ENCODE measurements at places on chromosomes 4 and X.

GRCh38 chr4:2300431-2301224 lies 38.7 kb upstream of the MXD4 start:
- no peak for DNase-seq

DNA sequence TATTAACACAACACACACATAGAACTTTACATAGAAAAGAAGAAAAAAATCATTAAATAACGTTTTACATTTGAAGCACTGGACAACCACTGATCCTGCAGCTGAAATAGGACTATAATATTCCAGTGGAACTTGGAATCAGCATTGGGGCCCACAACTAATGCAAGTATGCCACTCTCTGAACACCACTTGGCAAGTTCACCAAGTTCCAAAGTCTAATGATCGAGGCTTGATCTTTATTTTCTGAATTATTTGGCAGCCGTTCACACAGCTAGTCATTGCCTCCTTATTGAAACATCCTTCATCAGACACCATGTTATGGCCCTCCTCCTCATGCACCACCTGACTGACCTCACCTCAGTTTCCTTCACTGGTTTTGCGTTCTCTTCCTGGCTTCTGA lies 107.6 kb downstream of the DCHS2 start:
- DNase-seq = no peak

DNA sequence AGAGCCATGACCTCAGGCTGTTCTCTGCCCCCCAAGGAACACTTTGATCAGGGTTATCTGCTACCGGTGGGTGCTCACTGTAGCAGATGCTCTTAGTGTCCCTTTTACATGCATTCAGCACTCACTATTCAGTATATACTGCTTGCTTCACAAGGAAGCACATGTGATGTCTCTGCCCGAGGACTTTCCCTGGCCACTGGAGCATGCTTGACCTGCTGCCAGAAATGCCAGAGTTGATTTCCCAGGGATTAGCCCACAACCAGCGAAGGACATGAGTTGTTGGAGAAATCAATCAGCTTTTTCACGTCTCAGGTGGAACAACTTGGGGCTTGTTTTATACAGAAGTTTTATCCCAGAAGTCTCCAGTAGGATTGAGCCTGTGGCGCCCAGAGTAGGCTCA lies 51.2 kb upstream of the RPS6KA3 start:
- DNase-seq = no peak

GRCh38 chrX:48617542-48618340 lies 20.4 kb downstream of the WDR13 start:
- no peak for DNase-seq

GRCh38 chr4:81120055-81120454 lies 89.5 kb downstream of the BMP3 start:
- no peak for DNase-seq

DNA sequence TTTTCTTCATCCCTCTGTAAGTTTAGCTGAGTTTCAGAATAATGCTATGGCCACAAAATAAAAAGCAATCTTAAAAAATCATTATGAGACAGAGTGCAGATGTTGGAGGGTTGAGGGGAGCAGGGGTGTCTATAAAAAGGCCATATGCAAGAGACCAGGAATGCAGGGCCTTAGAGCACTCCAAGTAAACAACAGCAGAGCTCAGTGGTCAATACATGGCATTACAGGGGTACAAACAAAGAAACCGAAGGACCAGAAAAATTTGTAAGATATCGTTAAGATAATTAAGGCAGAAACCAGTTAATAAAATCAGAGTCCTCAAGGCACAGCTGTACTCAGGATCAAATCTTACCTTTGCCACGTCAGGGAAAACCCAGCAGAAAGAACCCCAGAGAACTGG lies 28.4 kb upstream of the NDST3 start:
- DNase-seq = no peak

DNA sequence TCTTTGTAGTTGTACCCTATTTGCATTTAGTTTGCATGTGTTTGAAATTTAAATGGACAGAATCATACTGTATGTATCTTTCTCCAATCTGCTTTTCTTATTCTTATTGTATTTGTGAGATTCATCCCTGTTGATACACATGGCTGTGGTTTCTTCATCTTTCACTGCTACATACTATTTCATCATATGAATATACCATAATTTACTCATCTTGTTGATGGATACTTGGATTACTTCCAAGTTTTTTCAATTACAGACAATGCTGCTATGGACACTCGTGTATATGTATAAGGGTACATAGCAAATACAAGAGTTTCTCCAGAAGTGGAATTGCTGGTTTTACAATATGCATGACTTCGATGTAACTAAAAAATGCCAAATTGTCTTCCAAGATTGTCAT lies 11.8 kb upstream of the KLHL8 start:
- no peak for DNase-seq

DNA sequence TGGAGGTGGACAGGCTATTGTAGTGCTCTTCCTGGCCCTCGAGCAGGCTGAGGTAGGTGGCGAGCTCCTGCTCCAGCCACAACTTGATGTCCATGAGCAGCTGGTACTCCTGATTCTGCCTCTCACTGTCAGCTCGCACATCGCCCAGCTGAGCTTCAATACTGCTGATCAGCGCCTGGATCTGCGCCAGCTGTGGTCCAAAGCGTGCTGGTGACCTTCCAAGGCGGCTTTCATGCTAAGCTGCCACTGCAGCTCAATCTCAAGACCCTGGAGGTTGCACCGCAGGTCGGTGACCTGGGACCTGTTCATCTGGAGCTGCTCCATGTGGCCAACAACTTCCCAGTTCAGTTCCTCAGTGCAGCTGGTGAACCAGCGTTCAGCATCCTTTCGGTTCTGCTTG lies 31.2 kb downstream of the LRIT3 start:
- DNase-seq = no peak

GRCh38 chrX:39162322-39162735 lies 361.1 kb downstream of the MID1IP1 start:
- peak; percentile 57 for DNase-seq

DNA sequence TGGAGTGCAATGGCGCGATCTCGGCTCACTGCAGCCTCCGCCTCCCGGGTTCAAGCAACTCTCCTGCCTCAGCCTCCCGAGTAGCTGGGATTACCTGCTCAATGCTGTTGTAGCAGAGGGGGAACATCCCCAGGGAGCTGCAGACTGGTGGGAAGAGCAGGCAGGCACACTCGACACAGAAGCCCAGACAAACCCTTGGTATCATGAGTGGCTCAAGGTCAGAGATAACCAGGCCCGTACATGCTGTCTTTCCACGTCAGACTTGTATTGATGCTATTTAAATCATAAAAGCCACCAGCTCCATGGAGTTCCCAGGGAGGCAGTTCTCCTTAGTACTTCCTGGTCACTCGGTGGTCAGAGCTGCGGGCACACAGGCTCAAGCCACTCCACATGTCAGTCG lies 33.2 kb downstream of the TRIML2 start:
- DNase-seq = no peak

DNA sequence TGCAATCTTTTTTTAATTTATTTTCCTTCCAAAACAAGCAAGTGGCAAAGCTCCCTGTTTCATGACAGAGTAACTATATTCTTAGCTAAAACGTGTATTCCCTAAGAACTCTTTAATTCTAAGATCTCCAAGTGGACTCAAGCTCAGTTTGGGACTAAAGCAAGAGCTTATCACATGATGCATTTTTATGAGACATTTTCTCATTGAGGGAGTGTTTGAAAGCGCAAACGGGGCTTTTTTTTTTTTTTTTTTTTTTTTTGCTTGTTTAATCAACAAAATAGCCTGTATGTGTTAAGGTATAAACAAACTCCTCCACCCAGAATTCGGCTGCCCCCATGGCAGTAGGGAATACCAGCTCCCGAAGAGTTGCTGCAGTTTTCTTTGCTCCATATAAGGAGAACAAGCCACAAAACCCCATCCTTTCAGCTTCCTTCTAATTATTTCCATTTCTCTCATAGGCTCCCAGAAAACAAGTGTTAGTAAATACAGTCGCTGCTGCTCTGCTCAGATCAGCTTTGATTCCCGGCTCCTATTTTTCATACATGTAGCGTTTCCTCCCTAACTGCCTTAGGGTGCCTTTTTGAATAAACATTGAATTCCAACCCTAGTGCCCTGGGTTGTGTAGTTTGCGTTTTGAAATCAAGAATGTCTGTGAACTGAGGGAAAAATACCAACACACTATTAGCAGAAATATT lies 669 bp upstream of the PPARGC1A start:
- no peak for DNase-seq

DNA sequence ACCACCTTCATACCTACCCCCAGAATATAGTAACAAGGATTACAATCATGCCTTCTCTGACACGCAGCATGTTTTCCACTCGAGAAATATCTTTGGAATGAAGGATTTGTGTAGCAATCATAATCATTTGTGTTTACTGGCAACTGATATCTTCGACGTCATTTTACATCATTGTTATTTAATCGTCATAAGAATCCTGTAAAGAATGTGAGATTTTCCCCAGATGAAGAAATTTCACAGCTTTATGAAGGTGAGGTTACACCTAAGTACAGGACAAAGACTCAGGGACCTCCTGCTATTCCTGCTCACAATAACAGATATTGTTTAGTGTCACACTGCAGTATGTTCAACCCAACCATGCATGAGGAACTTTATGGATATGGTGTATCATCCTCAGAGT lies 198.2 kb upstream of the LDB2 start:
- no peak for DNase-seq

DNA sequence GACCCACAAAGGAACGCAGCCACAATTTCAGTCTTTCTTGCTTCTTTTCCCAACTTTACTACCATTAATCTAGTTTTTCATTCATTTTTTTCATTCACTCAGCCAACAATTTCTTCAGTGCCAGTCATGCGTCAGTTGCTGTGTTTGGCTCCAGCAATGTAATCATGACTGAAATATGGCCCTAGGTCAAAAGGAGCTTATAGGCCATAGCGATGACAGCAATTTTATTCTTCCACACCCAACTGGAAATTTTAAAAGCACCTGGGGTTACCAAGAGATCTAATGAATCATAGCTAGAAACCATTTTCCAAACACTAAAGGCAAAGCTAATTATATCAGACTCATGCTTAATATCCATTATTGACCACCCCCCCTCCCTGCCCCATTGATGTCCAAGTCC lies 29.8 kb upstream of the C1QTNF7 start:
- DNase-seq = no peak

- no peak for DNase-seq
Measured at GRCh38 chr4:7432531-7433375, 2.0 kb downstream of the PSAPL1 start.

- no peak for DNase-seq
Measured at GRCh38 chrX:149074398-149074797, 430.7 kb downstream of the IDS start.

- no peak for DNase-seq
Measured at GRCh38 chr4:80024335-80024734, 48.7 kb downstream of the ANTXR2 start.

DNA sequence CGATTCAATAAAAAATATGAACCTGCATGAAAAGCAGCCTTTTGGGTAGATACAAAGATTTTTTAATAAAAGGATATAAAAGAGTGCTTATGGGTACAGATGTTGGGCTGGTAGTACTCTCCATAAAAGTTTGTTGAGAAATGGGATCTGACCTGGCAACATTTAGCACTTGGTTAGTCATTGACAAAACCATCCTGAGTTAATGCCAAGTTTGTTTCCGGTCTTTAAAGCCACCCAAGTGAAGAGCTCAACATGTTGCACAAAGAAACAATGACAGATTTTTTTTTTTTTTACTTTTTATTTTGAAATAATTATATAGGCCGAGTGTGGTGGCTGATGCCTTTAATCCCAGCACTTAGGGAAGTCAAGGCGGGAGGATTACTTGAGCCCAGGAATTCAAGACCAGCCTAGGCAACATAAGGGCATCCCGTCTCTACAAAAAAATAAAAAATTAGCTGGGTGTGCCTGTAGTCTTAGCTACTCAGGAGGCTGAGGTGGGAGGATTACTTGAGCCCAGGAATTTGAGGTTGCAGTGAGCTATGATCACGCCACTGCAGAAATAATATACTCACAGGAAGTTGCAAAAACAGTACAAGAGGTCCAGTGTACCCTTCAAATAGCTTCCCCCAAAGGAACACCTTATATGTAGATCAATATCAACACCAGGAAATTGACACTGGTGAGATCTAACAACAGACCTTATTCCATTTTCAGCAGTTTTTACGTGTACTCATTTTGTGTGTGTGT lies 16.6 kb downstream of the CHST7 start:
- DNase-seq = no peak

- peak; percentile 44 for DNase-seq
Measured at GRCh38 chr4:26826721-26827120, 33.9 kb upstream of the STIM2 start.

- DNase-seq = no peak
Measured at GRCh38 chrX:13005661-13006473, 31.0 kb downstream of the TMSB4X start.

- no peak for DNase-seq
Measured at GRCh38 chr4:85862896-85863295, 387.9 kb downstream of the ARHGAP24 start.

- DNase-seq = no peak
Measured at GRCh38 chrX:30654989-30655607, 1.9 kb downstream of the GK start.

DNA sequence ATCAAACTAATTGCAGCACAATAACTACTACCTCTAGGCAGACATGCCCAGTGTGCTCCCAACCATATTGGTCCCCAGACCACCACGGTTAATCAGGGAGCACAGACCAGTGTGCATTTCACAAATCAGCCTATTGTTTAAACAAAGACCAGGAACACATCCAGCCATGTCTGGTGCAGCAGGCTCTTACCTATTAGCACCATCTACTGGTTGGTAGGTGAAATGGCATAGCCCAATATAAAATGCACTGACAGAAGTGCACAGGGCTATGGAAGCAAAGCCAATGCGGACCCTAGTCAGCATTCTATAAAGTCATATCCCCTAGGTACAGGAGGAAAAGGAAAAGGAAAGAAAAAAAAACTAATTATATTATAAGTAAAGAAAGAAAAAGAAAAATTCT lies 15.5 kb upstream of the CYLC1 start:
- DNase-seq = no peak

DNA sequence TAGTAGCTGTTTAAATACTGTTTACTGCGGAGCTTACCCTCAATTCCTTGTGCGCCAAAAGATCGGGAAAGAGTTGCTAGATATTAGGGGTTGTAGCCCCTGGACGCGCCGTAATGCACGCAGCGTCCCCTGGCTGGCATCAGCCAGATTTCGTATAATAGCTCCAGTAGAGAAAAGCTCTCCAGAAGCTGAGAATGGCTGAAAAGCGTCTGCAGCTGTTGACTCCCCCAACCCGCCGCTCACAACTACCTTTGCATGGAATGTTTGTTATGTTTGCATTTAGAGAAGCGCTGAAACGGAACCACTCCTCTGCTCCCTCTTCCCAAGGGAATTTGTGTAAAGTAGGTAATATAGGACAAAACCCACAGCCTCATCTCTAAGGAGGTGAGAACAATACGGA lies 3.7 kb downstream of the DOCK11 start:
- DNase-seq = no peak

Data from transverse colon (tissue), 4 donors.